ENCODE measurements at places on chromosomes 5 and 9.

- no peak for DNase-seq
These were observed 59.2 kb downstream of the CRB2 start for GRCh38 chr9:123414936-123415930.

- DNase-seq, result no peak
These were observed 68.5 kb downstream of the OTULIN start for GRCh38 chr5:14732991-14733390.

DNA sequence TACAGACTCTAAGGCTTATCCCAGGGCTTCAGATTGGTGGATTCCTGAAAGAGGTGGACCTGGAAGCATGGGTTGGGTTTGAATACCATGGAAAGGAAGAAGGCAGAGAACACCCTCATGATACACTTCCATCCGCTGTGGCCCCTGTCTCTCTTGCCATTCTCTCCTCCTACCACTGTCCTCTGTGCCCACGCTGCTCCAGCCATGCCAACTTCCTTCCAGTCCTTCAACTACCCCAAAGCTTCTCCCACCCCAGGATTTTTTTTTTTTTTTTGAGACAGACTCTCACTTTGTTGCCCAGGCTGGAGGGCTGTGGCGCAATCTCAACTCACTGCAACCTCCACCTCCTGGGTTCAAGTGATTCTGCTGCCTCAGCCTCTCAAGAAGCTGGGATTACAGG lies 1.7 kb upstream of the SPARC start:
- DNase-seq, result no peak

GRCh38 chr9:34540827-34541226 lies 18.0 kb upstream of the ENHO start:
- DNase-seq, result no peak

- no peak for DNase-seq
These were observed 110.7 kb downstream of the TLE1 start for GRCh38 chr9:81578606-81579005.

Data from CD4-positive, alpha-beta T cell treated with Interleukin-17A for 1 hour (primary cell).